ENCODE measurements at places on chromosomes 11 and 22. TPM values are rescaled to one million over a fixed set of nuclear protein-coding genes. Genes with fewer than 3 reads are reported as not detected.

The MRGPRX4 gene
- polyA plus RNA-seq: not detected

- no peak for DNase-seq
Measured at GRCh38 chr11:67179892-67180490, 60.9 kb downstream of the KDM2A start.

GRCh38 chr11:92625894-92626293 is 343.6 kb upstream of the MTNR1B start:
- DNase-seq: no peak

- no peak for DNase-seq
Measured at GRCh38 chr11:108218912-108219783, 3.3 kb downstream of the NPAT start.

- DNase-seq: no peak
Measured at GRCh38 chr11:11292839-11293238, 60.2 kb downstream of the CSNK2A3 start.

DNA sequence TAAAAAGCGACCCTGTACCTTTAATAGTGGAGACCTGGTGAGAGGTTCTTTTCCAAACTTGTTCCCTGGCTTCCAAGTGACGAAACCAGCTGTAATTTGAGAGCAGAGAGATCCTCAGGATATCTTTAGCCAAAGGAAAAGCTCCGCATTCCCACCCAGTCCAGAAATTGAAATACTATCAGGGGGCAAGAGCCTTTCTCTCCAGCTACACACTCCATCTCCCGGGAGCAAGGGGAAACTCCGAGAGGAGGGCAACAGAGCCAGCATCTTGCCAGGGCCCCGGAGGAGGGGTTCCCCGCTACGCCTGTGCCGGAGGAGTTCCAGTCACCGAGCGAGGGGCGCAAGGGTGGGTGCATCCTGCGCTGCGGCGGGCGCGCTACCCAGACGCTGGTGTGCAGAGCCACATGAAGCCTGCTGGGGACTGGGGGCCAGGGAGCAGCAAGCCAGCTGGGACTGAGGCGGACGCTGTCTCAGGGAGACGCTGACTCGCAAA is at the start of gene FIBIN:
Gene FIBIN (plus strand): TSS at position 148 of the 493 bp plus-strand sequence. CDS start 415 bp downstream, outside the sequence.
- DNase-seq: peak; percentile 50

DNA sequence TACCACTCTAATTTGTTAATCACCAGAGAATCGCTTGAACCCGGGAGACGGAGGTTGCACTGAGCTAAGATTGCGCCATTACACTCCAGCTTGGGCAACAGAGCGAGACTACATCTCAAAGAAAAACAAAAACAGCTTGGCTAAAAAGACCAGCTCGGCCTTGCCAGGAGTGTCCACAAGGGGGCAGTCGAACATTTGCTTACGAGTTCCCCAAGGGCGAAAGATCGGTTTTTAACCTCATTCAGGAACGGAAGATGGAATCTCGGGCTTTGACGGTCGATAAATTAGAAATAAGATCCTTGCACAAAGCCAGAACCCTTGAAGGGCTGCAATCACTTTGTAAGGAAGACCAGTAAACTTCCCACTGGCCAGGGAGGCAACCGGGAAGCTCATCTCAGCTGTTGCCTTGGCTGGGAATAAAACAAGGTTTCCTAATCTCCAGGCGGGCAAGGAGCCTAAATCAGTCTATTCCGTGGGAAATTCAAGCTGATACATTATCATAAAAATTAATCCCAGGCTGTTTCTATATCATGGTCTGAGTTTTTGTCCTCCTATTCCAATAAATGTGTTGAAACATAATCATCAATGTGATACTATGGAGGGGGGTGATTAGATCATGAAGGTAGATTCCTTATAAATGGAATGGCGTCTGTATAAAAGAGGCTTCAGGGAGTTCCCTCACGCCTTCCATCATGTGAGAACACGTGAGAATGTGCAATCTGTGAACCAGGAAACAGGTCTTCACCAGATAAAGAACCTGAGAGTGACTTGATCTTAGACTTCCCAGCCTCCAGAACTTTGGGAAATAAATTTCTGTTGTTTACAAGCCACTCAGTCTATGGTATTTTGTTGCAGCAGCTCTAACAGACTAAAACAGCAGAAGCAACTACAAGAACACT is 14.9 kb upstream of the SLC29A2 start:
- DNase-seq: peak; percentile 92

DNA sequence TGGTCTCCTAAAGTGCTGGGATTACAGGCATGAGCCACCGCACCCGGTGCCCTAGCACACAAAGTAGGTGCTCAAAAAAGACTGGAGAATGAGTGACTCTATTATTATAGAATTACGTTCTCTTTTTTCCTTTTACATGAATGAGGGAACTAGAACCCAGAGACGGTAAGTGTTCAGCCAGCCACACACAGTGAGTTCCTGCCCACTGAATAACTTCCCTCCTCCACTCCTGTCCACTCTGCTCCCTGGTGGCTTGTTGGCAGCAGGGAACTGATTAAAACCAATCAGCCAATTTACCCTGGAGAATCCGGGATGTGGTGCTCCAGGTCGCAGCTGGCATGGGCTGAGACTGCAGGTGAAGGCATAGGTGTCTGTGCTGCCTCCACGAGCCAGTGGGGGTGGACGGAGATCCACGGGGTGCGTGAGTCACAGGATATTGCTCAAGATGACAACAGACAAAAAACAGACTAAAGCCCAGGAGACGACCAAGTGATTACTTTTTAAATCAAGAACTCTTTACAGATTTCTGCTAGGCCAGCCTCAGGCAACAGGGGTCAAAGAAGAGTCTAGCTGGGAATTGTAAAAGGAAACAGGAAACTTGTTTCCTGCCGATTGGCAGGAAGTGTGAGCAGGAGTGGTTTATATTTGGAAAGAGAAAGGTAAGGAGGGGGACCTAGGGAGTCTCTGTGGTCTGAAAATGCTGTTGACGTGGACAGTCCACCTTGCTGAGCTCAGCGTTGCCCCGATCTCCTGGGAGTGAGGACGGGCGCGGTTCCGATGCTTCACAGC is 95.2 kb upstream of the TP53I11 start:
- DNase-seq: no peak

The SULT4A1 gene
- polyA plus RNA-seq: 4.0 TPM

DNA sequence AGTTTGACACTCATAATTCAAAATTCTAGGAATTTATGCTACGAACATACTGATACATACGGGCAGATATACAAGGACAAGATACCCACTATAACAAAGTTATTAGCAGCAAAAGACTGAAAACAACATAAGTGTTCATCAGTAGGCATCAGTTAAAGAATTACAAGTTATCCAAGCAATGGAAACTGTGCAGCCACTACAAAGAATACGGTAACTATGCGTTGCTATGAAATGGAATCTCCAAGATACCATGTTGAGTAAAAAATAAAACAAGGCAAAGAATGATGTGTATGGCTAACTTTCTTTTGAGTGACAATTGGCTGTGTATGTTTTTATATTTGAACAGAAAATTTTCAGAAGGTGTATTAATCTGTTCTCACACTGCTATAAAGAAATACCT is 151.7 kb downstream of the ADAMTS15 start:
- DNase-seq: no peak

DNA sequence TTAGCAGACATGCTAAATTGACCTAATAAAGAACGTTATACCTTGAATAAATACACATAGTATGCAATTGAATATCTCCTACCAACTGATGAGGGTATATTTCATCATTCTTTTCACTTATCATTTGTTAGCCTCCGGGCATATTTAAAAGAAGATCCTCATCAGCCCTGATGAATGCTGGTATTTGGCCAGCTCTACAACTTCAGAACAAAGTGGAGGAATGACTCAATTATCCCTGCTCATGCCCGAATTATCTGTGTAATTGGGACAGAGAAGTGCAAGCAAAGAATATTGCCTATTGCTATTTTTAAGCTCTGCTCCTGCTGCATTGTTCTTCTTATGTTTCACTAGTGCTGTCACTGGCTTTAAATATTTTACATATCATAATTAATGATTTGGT is 622.1 kb downstream of the METTL15 start:
- DNase-seq: no peak

- no peak for DNase-seq
Measured at GRCh38 chr22:23179381-23180299, 669 bp upstream of the BCR start.

GRCh38 chr11:131195661-131196517 is 174.5 kb upstream of the NTM start:
- no peak for DNase-seq

DNA sequence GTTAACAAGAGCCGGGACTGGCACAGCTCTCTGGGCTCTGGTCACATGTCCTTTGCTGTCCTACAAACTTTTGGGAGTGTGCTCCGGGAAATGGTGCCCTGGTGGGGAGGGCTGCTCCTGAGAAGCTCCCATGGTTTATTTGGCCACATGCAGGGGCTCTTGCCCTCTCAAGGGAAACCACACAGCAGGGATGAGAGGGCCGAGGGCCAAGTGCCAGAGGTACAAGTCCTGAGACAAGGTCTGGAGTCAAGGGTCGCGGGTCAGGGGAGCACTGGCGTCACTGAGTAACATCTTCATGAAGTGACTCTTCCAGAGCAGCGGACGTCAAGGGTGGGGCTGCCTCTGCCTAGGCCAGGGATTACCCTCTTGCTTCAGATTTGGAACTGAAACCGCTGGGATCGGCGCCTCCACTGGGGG is 1160.6 kb downstream of the TBC1D22A start:
- DNase-seq: no peak

DNA sequence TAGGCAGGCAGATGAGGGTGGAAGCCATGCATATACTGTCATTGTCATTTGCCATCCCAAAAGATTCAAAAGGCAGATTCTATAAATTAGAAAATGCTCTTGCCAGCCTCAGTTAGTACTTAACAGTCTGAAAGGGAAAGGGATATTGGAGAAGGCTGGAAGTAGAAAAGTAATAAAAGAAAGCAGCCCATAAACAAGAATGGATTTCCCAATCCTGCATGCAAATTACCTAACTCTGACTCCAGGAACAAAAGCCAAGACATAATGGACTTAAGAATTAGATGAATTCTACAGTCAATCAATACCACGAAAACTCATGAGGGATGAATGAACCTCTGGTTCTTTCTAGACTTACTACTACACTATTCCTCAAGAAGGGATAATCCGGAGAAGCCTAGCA is 5.9 kb downstream of the PAK1 start:
- DNase-seq: no peak

The TENM4 gene
- 24.5 TPM for polyA plus RNA-seq

The TRPM5 gene
- 2.9 TPM for polyA plus RNA-seq

DNA sequence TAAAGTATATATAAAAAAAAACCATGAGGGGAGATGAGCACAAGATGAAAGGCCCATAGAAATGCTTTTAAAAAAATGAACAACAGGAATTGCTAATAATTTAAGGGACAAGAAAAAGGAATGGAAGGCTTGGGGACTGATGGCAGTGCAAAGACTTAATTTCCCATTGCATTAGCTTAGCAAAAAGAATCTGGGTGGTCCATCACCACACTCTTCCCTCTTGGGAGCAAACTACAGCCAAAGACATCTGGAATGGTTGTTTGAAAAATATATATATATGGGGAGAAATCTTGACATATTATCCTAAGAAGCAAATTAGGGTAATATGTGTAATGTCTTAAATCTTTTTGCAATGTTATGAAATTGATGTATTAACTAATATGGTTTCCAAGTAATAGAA is 727.1 kb downstream of the METTL15 start:
- no peak for DNase-seq

- no peak for DNase-seq
Measured at GRCh38 chr11:69962152-69962551, 116.0 kb upstream of the ANO1 start.

DNA sequence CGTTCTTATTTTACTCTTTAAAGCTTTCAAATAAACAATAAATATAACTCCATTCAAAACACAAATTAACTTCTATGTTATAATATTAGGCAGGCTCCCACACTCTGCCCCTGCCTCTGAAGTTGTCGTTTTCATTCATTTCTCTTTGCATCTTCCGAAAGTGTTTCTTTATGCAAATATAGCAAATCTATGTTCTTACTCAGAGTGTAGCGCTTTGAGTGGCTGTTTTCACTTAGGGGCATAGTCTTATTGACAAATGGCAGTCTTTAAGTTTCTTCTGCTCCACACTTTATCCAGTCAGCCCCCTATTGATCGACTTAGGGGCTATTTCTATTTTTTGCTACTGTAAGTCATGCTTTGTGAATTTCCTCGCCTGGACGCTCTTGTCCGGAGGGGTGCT is 45.3 kb upstream of the RTL6 start:
- DNase-seq: no peak

DNA sequence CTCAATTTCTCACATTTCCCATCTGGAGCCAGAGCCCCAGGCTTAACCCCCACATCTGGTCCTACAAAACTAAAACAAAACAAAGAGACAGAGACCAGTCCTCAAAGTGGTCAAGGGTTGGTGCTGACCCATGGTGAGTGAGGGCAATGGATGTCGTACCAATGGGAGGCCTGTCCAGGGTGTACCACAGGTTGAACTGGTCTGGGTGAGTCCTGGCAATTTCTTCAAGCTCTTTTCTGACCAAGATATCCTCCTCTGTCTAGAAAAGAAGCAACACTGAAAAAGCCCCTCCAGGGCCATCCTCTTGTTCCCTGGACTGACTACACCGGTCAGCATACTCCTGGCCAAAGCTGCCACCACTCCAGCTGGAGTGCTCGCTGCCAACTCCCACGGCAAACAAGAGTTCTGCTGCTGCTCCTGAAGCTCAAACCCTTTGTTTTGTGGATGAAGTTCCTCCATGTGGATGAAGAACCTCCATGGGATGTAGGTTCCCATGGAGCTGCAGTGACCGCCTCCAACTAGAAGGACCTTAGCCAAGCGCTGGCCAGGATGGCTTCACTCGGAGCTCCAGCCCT is 6.9 kb downstream of the CYB5R2 start:
- DNase-seq: no peak

GRCh38 chr11:94117871-94118270 is 10.8 kb upstream of the PANX1 start:
- DNase-seq: no peak

The CLDN5 gene
- 17.5 TPM for polyA plus RNA-seq

All from left kidney (tissue), 8 donors.